ENCODE measurements at places on chromosomes 5 and 9. TPM values are rescaled to one million over a fixed set of nuclear protein-coding genes. Genes with fewer than 3 reads are reported as not detected.

Gene GALNT12
- 2.7 TPM for total RNA-seq

Gene C9orf153
- total RNA-seq, result 0.28 TPM

Gene GPR151
- total RNA-seq, result not detected

Gene ADAMTS12
- total RNA-seq, result 0.43 TPM

GRCh38 chr9:128142061-128142460 is 7.2 kb upstream of the LCN2 start:
- H3K27ac ChIP-seq, result no peak overlapping the region
- H3K36me3 ChIP-seq, result no peaks in the 10 kb centered on the region
- H3K4me3 ChIP-seq, result no peak overlapping the region
- no peaks in the 10 kb centered on the region for H3K27me3 ChIP-seq
- no peak for DNase-seq
- no peaks in the 10 kb centered on the region for H3K4me1 ChIP-seq

DNA sequence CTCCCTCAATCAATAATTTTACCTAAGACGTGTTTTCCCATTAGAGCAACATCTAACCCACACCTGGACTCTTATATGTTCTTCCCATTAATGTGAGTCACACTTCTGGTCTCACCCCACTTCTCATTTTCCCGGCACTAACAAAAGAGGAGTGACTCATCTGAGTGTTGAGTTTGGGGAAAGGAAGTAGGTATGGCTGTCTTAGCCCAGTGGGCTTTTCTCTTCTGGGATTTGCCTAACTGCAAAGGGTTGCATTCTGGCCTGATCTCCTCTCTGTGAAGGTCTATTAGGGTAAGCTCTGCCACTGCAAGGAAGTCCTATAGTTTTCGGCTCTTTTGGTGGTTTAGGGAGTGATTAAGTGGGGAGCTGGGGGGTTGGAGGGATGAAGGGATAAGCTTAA is 195.6 kb downstream of the KIAA0825 start:
- H3K27me3 ChIP-seq, result no peaks in the 10 kb centered on the region
- H3K4me3 ChIP-seq, result no peak overlapping the region
- no peak overlapping the region for H3K27ac ChIP-seq
- no peaks in the 10 kb centered on the region for H3K36me3 ChIP-seq
- DNase-seq, result no peak

GRCh38 chr9:107733523-107733894 is 243.9 kb upstream of the KLF4 start:
- H3K36me3 ChIP-seq, result no peaks in the 10 kb centered on the region
- peak; percentile 94 for DNase-seq
- H3K27ac ChIP-seq, result peak overlapping the region; percentile 83

DNA sequence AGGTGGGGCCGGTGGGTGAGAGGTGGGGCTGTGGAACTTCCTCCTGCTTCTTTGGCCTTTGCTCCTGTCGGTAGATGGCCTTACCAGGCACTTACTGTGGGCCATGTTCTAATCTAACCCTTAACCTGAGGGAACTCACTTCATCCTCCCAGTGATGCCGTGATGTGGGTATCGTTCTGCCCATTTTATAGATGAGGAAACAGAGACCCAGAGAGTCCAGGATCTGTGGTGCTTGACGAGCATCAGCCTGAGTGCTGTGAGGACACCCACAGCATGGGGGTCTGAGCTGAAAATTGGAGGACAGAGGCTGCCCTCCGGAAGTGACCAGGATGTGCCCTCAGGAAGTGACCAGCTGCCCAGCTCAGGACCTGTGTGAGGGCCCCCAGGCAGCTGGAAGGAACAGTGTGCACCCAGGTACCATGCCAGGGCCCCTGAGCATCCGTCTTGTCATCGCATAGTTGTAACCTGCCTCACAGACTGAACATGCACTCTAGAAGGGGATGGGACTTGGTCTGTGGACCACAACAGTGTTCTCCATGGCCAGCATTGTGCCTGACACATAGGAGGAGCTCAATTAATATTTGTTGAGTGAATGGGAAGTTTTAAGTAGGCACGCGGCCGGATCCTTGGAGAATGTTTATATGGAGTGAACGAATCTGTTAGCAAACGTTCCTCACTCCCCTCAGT is 8.5 kb downstream of the NEK6 start:
- H3K36me3 ChIP-seq, result no peaks in the 10 kb centered on the region
- DNase-seq, result no peak
- H3K4me1 ChIP-seq, result peaks cover 75% of the 10 kb centered on the region
- H3K27ac ChIP-seq, result no peak overlapping the region
- no peaks in the 10 kb centered on the region for H3K27me3 ChIP-seq

DNA sequence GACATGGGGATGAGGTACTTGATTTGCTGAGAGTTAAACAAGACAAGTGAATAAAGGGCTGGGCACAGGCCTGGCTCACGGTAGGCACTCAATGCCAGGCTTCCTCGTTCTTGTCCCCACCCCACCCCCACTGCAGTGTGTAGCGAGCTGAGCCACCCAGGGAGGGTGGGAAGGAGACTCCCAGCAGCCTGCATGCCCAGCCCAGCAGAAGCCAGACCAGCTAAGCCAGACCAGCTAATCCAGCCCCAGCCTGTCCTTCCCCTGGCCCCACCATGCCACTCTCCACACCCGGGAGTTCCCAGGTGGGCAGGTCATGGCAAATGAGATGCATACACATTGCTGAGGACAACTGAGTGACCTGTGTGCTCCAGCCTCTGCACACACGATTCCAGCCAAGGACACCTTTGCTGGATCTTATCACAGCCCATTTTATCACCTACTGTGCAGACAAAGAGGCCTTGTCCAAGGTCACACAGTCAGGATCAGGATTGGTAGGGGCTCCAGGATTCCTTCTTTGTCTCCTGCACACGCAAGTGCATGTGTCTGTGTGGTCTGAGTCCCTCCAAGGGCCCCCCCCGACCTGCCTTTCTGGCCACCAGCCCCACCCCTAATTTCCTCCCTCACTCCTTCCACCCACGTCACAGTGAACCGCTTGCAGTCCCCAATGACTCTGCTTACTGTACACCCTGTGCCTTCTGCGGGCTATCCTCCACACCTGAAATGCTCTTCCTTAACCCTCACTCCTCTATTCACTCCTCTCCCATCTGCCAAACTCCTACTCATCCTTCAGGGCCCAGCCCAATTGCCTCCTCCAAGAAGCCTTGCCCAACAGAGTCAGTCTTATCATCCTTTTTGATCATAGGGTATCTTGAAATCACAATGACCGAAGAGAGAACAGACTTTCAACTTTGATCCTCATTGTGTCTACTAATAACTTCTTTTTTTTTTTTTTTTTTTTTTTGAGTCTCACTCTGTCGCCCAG is 26.6 kb downstream of the DUSP1 start:
- no peaks in the 10 kb centered on the region for H3K4me1 ChIP-seq
- peak overlapping the region; percentile 49 for H3K27ac ChIP-seq
- H3K4me3 ChIP-seq, result no peak overlapping the region
- no peak for DNase-seq
- H3K36me3 ChIP-seq, result no peaks in the 10 kb centered on the region

GRCh38 chr9:121682201-121682600 is 30.8 kb downstream of the DAB2IP start:
- H3K4me1 ChIP-seq, result peaks cover 22% of the 10 kb centered on the region
- no peak overlapping the region for H3K4me3 ChIP-seq
- H3K27ac ChIP-seq, result no peak overlapping the region

GRCh38 chr9:5749306-5749705 is 83.6 kb downstream of the ERMP1 start:
- H3K36me3 ChIP-seq, result peaks cover 13% of the 10 kb centered on the region
- H3K27me3 ChIP-seq, result no peaks in the 10 kb centered on the region
- no peak overlapping the region for H3K4me3 ChIP-seq

- H3K27me3 ChIP-seq, result no peaks in the 10 kb centered on the region
- no peak overlapping the region for H3K27ac ChIP-seq
- H3K4me3 ChIP-seq, result no peak overlapping the region
These were observed 266.1 kb downstream of the NTRK2 start for GRCh38 chr9:84935528-84936117.

- no peak for DNase-seq
- no peaks in the 10 kb centered on the region for H3K27me3 ChIP-seq
- H3K36me3 ChIP-seq, result no peaks in the 10 kb centered on the region
- no peak overlapping the region for H3K4me3 ChIP-seq
- H3K4me1 ChIP-seq, result no peaks in the 10 kb centered on the region
These were observed 78.9 kb downstream of the FAM170A start for GRCh38 chr5:119708076-119708790.

GRCh38 chr5:173015598-173016455 is 32.3 kb downstream of the ATP6V0E1 start:
- H3K27ac ChIP-seq, result peak overlapping the region; percentile 87
- no peaks in the 10 kb centered on the region for H3K27me3 ChIP-seq
- peaks cover 9% of the 10 kb centered on the region for H3K36me3 ChIP-seq
- DNase-seq, result no peak
- no peak overlapping the region for H3K4me3 ChIP-seq

- no peak overlapping the region for H3K27ac ChIP-seq
- no peak for DNase-seq
- no peaks in the 10 kb centered on the region for H3K27me3 ChIP-seq
- no peak overlapping the region for H3K4me3 ChIP-seq
These were observed 163.7 kb upstream of the SLC30A5 start for GRCh38 chr5:68930139-68930538.

DNA sequence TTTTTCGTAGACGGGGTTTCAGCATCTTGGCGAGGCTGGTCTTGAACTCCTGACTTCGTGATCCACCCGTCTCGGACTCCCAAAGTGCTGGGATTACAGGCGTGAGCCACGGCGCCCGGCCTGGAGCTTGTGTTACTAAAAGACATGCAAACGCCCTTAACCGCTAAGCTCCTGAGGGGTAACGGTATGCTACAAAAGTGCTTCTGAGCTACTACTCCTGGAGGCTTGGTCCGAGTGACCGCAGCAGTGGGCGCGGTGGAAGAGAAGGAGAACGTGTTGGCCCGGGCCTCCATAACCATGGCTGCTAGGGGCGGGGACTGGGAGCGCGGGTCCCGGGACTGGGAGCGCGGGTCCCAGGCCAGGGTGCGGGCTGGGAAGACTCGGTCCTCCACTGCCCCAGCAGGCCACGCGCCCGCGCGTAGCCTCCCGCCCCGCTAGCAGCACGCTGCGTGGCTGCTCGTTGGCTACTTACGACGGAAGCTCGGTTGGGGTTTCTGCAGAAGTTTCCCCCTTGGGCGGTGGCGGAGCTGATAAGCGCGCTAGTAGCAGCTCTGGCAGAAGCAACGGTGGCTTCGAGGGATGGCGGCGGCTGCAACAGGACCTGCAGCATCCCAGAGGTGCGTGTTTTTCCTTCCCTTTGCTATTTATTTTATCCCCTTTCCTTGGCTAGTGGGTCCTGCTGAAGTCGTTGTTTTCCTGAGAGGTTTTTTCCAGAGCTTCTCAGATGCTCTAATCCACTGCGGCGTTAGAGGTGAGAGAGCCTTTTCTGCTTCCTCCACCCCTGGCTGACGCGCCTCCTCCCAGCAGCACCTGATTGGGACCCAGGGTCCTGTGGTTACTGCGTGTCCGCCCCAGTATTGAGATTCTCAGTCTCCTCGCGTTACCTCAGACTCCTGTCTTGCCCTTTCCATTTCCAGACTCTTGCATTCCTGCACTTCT is 69.2 kb upstream of the CCDC180 start:
- no peaks in the 10 kb centered on the region for H3K36me3 ChIP-seq
- DNase-seq, result peak; percentile 76
- H3K4me1 ChIP-seq, result peaks cover 10% of the 10 kb centered on the region

DNA sequence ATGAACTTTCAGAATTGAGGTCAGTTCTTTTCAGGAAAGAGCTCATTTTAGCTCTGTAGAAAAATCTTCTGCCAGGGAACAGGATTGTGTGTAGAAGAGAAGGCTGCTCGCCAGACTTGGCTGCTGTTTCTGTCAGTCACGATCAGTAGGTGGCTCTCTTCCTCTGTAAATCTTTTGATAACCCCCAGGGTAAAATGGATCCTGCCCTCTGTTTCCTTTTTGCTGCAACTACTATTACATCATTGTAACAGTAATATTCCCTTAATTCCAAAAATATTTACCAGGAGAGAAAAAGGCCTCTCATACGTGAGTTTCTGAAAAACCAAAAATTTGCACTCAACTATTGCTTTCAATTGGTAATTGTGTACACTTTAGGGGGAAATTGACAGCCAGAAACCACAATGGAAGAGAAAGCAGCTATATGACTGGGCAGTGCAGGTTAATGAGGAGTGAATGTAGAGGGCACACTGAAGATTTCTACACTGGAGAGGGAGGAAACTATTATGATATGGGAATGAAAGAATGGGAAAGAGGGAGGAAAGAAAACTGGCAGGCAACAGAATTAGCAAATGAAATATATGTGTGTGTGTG is 12.3 kb downstream of the IFNA21 start:
- DNase-seq, result no peak
- H3K4me3 ChIP-seq, result no peak overlapping the region
- no peaks in the 10 kb centered on the region for H3K27me3 ChIP-seq
- no peaks in the 10 kb centered on the region for H3K4me1 ChIP-seq
- H3K36me3 ChIP-seq, result no peaks in the 10 kb centered on the region

DNA sequence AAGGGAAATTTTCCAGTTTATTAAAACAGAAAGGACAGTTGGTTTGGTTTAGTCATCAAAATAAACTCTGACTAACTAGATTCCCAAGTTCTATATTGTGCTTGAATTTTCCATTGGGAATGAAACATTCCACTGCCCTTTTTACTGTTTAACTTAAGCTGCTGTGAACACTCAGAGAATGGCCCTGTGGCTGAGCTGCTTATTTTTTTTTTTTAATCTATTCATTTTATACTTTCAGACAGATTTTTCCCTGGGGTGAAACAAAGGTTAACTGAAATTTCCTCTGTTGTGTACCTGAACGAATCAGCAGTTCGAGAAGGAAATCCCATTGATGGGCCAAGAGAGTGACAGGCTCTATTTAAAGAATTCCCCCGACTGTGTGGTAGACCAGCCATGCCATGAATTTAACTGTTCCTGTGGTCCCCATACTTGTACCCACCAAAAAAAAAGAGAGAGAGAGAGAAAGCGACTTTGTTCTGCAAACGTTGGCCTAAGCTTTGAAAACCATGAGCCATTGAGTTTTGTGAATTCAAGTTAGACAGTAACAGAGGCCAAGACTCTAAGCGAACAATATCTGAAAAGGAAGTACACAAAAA is 138.7 kb upstream of the GRHPR start:
- no peak for DNase-seq
- no peaks in the 10 kb centered on the region for H3K4me1 ChIP-seq
- H3K27me3 ChIP-seq, result no peaks in the 10 kb centered on the region
- H3K36me3 ChIP-seq, result no peaks in the 10 kb centered on the region

- H3K27ac ChIP-seq, result no peak overlapping the region
- H3K36me3 ChIP-seq, result no peaks in the 10 kb centered on the region
- DNase-seq, result no peak
These were observed 18.7 kb downstream of the CPLX2 start for GRCh38 chr5:175889910-175890684.

GRCh38 chr5:130773813-130774212 is 391.2 kb downstream of the HINT1 start:
- H3K27me3 ChIP-seq, result no peaks in the 10 kb centered on the region
- H3K36me3 ChIP-seq, result no peaks in the 10 kb centered on the region
- no peak overlapping the region for H3K27ac ChIP-seq
- DNase-seq, result no peak
- H3K4me3 ChIP-seq, result no peak overlapping the region

GRCh38 chr5:143017541-143017940 is 247.4 kb downstream of the ARHGAP26 start:
- no peaks in the 10 kb centered on the region for H3K4me1 ChIP-seq
- H3K27ac ChIP-seq, result no peak overlapping the region
- no peaks in the 10 kb centered on the region for H3K36me3 ChIP-seq

Measured in right atrium auricular region (tissue), 2 donors.